ENCODE measurements at places on chromosomes 4 and X.

- DNase-seq = no peak
Observed at GRCh38 chr4:7945709-7946380, 6.2 kb upstream of the AFAP1 start.

GRCh38 chr4:102477657-102478056, 23.5 kb upstream of the NFKB1 start:
- no peak for DNase-seq

DNA sequence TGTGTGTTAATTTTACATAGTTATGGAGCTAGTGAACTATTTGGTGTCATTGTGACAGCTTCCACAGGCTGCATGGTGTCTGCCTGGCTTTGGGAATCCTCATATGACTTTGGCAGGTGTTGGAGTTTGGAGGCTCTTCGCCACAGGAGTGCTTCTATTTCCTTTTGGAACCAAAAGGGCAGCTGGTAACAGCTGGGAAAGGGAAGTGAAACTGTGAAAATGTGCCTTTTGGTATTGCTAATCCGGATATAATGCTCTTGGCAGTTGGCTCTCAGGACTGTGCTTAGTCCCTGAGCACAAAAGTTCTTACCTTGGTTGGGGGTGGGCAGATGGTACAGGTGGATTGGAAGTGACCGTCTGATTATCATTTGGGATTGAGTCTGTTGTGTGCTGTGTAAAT, 18.1 kb downstream of the OFD1 start:
- DNase-seq = no peak

DNA sequence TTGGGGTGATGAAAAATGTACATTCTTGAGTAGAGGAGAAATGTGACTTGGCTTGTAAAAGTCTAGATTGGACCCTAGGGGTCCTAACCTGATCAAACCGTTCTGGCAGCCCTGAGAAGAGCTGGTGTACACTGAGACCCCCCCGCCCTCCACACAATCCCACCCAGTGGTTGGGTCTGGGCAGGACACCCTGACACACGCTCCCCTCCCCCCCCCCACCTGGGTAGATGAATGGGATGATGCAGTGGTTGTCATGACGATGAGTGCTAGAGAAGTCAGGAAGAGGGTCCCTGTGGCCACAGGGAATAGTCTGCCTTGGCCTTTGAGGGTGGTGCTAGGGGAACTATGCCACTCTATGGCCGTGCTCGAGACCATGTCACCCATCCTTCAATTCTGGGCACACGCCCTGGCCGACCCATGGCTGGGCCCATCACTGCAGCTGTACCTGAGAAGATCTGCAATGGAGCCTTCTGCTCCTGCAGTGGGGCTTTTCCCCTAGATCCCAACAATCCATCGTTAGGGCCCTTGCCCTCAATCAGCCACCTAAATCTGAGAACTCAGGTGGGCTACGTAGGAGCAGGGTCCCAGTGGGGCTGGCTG, 4.4 kb downstream of the CDK16 start:
- DNase-seq = no peak

DNA sequence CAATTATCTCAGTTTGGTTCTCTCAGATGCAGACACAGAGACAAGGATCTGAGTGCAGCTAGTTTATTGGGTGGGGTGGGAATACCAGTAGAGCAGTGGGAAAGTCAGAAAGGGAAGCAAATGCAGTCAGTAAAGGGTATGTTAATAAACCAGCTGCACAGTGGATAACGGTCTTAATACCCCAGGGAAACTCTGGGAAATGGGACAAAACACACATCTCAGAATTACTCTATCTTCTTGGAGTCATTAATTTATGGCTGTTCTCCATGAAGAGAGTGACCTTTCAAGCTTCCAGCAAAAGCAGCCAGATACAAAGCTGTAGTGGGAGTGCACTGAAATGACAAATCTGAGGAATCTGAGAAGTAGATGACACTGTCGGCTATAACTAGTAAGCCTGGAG, 73.3 kb upstream of the NALF2 start:
- DNase-seq = no peak

GRCh38 chr4:100184787-100185186, 5.5 kb downstream of the DDIT4L start:
- DNase-seq = no peak

GRCh38 chr4:44872246-44872645, 145.9 kb upstream of the GNPDA2 start:
- DNase-seq = no peak

GRCh38 chr4:128366212-128366611, 78.6 kb upstream of the PGRMC2 start:
- no peak for DNase-seq

GRCh38 chrX:70322784-70323183, 32.9 kb downstream of the KIF4A start:
- no peak for DNase-seq

- DNase-seq = no peak
Observed at GRCh38 chrX:111308039-111308438, 37.8 kb upstream of the CAPN6 start.

- no peak for DNase-seq
Observed at GRCh38 chr4:21885770-21886169, 62.8 kb downstream of the KCNIP4 start.

DNA sequence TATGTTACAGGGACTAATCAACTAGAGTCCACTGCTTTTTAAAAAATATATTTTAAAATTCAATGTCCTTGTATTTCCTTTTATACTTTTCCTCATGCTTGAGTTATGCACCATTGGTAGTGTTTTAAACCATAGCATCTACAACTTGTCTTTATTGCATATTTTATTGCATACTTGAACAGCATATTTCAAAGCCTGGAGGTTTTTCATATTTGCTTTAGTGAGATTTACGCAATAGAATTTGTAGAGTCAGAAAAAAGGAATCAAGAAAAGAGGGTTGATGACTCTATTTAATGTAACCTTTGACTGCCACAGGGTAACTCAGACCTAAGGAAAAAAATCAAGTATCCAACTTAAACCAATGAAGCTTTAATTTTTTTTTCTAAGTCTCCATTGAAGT, 1165.7 kb upstream of the IGFBP7 start:
- DNase-seq = no peak

DNA sequence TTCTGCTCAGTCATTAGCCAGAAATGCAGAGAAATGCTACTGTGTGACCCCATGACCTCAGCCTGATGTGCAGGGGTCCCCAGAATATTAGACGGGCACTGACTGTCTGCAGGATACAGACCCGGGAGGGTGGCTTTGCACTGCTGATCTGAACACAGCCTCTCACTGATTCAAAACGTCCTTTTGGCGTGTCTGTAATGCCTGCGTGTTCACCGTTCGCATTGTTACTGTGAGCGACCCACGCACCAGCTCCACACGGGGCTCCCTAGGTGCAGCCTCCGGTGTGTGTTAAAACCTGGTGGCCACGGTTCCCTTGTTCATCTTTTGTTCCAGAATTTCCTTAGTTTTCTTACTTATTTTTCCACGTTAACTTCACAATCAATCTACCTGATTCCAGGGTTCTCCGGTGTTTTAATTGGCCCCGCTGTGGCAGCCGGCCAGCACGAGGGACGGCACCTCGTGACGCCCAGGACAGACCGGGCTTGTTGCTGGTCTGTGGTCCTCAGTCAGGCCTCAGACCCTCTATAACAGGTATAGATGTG, 32.0 kb upstream of the SPON2 start:
- DNase-seq = no peak

DNA sequence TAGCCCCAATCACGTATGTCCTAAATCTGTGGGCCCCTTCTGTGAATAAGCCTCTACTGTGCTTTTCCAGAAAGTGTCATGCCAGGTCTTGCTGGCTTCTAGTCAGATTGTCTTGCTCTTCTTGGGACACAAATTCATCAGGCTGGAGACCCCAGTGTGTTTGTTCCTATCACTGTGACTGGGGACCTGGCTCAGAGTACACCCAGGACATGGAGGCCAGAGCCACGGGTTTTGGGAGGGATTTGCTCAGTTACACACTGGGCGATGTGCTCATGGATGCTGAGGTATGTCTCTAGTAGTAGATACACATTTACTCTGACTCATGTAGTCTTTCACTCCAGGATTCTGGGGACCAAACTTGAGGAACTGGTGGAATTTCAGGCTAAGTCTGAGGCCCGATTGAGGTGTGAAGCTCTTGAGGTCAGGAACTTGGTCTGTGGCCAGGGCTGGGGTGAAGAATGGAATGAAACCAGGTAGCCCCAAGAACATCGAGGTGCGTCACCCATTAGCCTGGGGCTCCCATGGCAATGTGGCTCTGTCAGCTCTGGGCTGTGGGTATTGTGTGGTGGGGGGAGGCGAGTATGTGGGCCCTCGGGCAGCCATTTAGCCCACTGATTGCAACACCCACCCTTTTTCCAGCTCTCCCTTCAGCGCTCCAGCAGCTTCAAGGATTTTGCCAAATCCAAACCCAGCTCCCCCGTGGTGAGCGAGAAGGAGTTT, 7.7 kb downstream of the SASH3 start:
- no peak for DNase-seq

DNA sequence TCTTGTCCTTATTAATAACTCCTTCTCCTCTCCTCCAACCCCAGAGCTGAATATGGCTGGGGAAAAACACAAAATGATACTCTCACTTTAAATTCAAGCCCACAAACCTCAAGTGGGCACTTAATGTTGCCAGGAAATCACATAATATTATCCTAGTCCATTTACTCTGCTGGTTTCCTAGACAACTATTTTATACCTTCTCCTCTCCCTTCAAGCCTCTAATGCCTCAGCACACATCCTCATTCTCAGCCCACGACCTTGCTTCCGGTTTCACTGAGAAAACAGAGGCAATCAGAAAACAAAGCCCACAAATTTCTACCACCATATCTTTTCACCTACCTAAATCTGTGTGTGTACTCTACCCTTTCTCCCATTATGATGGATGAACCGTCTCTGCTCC, 12.1 kb upstream of the CLCN5 start:
- no peak for DNase-seq

- DNase-seq = no peak
Observed at GRCh38 chr4:136390824-136391223, 1141.5 kb downstream of the PCDH18 start.

- DNase-seq = no peak
Observed at GRCh38 chr4:75686346-75686745, 13.1 kb upstream of the G3BP2 start.

DNA sequence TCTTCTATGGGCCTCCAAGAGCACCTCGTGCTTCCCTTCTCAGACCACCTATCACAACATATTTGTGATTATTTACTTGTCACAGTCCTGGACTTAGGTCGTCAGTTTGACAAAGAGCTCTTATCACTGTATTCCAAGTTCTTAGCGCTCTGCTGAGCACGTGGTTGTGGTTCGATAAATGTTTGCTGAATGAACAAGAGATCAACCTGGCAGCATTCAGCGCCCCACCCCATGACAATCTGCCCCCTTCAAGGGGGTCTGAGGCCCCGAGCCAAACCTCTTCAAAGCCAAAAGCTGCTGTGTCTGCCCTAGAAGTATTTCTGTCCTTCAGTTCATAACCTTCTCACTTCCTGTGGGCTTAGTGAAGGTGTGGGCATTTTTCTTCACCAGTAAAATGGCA, 15.0 kb downstream of the RPS4X start:
- no peak for DNase-seq

DNA sequence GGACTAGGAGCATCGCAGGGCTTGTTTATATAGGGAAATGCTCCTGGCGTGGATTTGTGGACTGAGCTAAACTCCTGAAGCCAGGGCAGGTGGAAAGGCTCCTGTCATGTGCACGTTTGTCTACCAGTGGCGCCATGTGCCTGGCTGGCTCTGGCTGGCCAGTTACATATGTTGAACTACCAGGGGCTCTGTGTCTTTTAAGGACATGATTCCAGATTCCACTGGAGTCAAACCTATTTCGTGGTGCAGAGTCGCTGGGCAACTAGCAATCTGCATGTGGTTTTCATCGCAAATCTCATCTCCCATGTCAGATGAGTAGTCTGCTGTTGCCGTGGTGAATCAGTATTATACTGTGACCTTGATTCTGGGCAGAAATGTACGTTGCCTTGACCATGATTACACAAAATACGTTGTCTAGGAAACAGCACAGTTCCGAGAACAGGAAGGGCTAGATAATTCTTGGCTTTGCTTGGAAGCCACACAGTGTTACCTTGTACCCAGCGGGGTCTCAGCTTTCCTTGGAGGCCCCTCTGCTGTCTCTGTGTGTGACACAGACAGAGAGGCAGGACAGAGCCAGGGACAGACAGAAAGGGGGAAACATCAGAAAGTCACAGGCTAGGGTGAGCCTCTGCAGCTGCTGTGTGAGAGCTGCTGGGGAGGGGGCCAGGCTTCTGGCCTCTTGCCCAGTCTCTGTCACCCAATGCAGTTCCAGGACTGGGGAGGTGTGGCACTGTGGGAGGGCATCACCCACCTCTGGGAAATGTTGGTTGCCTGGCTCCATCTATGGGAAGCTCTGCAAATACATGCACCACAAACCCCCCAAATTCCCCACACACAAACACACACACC, 19.2 kb downstream of the PNMA6E start:
- DNase-seq = peak; percentile 43

- no peak for DNase-seq
Observed at GRCh38 chr4:44912980-44913379, 186.6 kb upstream of the GNPDA2 start.

- DNase-seq = peak; percentile 15
Observed at GRCh38 chr4:81966676-81967075, 407.1 kb downstream of the HNRNPD start.

GRCh38 chr4:141610365-141610764, 26.0 kb upstream of the IL15 start:
- DNase-seq = no peak

DNA sequence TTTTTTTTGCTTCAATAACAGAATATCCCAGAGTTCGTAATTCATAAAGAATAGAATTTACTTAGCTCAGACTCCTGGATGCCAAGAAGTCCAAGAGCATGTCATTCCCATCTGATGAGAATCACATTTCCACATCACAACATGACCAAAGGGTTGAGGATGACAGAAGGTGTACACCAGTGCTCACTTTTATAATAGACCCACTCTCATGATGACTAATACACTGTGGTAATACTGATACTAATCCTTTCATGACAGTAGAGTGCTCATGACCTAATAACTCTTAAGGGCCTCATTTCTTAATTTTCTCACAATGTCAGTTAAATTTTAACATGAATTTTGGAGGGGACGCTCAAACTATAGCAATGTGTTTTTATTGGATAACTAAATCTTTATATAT, 69.2 kb downstream of the ZNF732 start:
- no peak for DNase-seq

DNA sequence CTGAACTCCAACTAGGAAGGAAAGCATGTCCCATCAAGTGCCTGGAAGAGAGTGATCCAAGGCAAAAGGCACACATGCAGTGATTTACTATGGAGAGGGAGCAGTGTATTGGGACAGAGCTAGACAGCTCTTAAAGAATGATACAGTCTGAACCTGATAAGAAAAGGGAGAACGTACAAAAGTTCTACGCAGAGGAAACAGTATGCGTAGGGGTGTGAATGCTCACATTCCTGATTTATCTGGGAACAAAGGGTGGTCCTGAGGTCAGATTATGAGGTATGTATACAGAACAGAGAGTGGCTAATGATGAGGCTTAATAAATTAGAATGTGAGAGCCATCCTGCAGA, 12.0 kb downstream of the HS3ST1 start:
- no peak for DNase-seq

GRCh38 chrX:70016513-70016912, 33.2 kb downstream of the AWAT2 start:
- no peak for DNase-seq

GRCh38 chr4:8846826-8847225, 24.8 kb downstream of the HMX1 start:
- no peak for DNase-seq
